ENCODE measurements at places on chromosomes 2 and 18.

- no peak for DNase-seq
Observed at GRCh38 chr2:235757212-235757611, 263.4 kb downstream of the AGAP1 start.

GRCh38 chr2:241558532-241559322 is at the start of gene BOK:
TSS of gene BOK (plus strand) at chr2:241558745. CDS start at chr2:241559484, 739 bp downstream.
- peak; percentile 56 for DNase-seq

DNA sequence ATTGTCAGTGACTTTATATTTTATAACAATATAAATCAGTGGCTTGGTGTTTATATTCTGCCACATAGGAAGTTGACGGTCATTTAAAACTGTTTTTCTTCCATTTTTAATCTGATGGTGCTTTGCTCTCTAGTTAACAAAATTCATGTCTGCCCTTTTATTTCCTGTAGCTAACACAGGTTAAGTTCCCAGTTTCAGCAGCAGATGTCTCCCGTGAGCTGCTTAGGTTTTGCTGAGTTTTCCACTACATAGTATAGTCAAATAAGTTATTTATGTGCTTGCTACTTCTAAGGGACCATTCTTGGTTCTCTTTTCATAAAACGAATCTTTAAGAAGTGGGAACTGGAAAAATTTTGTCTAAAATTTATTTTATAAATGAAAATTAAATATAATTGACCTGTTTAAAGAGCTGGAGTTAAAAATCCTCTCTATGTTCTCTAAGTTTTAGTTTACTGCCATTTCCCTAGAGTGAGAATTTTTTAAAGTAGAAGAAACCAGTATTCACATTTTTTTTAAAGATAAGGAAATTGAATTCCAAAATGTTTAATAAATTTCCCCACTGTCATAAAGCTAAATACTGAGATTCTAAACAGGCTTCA is 20.6 kb downstream of the HTR2B start:
- peak; percentile 90 for DNase-seq

DNA sequence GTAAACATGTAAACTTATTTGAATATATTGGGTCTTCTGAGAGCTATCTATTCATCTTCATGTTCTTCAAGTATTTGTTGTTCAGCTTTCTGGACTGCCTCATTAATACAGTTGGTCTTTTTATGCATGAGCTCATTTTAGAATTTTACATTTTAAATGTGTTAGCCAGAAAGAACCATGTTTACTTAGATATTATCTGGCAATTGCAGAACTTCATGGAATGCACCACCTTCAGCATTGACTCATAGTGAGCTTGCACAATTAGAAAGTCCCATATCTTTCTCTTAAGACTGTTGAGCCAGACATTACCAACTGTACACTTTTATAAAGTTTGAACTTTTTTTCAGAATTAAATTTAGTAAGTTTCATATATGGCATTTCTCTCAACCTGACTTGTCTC is 536.7 kb downstream of the RIT2 start:
- no peak for DNase-seq

DNA sequence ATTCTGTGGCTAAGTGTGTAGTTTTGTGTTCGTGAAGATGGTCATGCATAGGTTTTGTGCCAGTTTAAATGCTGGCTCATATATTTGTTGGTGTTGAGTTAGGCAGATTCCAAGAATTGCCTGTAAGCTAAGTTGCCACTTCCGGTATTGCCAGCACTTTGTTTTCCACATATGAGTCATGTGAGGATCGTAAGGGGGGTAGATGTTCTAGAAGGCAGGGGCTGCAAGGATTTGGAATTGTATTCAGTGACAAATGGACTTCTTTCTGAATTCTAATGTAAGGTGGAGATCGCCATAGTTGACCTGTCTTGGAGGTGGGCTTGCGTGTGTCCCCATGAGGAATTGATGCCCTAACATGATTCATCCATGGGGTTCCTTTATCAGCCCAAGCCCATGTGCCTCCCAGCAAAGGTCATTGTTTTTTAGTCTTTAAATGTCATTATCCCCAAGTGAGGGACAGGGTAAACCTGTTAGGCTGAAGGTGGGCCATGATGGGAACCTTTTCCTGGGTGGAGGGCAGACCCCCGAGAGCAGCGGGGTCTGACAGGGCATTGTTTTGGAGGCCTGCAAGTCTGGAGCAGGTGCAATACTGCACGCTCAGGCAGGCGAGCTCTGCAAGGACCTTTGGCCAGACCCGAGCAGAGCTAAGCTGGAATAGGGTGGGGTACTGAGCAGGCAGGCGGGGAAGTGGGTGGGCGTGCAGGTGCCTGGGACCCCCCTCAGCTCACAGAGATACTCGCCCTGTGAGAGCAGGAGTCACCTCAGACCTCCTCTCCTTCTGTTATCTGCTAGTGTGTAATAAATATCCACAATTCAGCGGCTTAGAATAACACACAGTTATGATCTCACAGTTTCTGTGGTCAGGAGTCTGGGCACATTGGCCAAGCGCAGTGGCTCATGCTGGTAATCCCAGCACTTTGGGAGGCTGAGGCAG is 77.4 kb downstream of the LRRFIP1 start:
- no peak for DNase-seq

DNA sequence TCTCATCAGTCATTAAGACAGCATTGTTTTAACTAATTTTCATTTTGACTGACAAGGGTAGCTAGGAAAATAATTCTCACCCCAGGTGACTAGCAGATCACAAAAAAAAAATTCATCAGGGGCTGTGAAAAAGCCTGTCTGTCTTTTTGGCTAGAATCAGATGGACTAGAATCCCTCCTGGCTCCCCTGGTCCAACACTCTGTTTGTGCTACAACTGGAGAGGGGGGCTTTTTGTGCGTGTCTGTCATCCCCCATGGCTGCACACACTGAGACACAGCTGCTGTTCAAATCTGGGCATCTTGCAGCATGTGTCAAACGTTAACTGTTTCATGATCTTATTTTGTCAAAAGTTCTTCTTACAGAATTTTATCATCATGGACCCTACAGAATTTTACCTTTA is 51.2 kb downstream of the KIAA2012 start:
- DNase-seq: no peak

DNA sequence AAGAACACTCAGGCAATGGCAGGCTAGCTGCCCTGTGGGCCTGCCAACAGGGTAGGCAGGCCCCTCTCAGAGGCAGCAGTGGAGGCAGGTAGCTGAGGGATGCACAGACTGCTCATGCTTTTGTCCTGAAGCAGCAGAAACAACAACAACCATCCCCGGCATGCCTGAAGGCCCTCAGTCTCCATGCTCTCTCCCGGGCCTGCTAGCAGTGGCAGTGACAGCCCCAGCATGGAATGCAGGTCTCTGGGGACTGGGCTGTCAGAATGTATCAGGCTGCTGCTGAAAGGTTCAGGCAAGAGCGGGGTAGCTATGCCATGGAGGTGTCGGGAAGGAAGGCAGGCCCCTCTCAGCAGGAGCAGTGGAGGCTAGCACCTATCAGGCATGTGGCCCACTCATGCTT is 209.8 kb downstream of the KCNJ3 start:
- no peak for DNase-seq

- peak; percentile 43 for DNase-seq
Observed at GRCh38 chr2:130756874-130757668, 1.7 kb downstream of the AMER3 start.

DNA sequence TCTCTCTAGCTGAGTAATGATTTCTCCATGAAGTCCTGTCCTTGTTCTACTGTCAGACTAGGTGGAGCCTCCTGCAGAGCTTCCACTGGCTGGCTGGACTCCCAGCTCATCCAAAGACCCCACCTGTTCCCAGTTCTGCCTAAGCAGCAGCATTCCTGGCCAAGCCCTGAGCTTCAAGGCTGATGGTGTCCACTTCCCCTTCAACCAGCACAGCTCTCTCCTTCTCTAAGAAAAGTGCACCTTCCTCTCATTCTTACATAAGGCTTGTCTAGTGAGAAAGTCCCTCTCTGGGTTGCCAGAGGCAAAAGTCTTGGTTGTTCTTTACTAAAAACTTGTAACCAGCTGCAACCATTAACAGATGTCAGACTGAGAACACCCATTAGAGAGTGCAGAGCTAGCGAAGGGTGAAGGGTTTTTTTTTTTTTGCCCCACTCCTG is 58.9 kb downstream of the CXCR4 start:
- no peak for DNase-seq

GRCh38 chr2:74499267-74499939 is at the start of gene LBX2:
TSS of gene LBX2 (minus strand) at chr2:74499603. CDS start at chr2:74499537, 66 bp downstream.
- no peak for DNase-seq

DNA sequence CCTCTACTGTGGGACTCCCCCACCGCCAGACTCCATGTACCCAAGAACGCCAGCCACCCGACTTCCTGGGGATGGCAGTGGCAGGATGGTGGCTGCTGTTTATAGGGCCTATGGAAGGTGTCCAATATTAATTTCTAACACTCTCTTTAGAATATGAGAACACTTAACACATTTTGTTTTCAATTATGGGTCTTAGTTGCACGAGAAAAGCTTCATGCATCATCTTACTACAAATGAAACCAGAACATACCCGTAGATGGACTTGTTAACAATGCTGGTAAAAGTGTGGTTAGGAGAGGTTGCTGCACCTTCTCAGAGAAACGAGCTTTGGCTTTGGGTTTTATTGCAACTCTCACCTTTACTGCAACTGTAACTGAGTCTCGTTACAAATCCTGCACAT is 335.6 kb upstream of the ID2 start:
- DNase-seq: no peak

- DNase-seq: no peak
Observed at GRCh38 chr2:64374686-64375085, 79.3 kb upstream of the LGALSL start.

- DNase-seq: no peak
Observed at GRCh38 chr2:31219131-31219969, 2.0 kb upstream of the CAPN14 start.

GRCh38 chr2:156456616-156457015 is 20.4 kb downstream of the GPD2 start:
- DNase-seq: no peak

DNA sequence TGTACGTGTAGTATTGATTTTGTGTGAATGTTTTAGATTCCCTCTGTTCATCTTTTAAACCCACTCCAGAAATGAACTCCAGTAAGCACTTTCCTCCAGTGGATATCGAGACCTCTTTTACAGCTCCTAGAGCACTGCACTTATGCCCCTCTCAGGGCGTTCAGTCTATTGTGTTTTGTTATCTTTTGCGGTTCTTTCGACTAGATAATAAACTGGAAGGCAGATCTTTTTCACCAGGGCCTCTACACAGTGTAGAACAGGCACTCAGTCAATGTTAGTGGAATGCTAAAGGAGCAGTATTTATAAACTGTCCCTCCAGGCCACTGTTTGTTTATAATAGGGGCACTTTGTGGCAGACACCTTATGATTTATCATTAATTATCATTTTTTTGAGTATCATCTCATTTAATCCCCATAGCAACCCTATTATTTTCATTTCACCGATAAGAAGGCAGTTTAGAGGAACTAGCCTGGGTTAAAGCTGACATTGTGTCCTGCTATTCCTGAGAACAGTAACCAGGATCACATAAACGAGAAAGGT is 742 bp upstream of the SOS1 start:
- no peak for DNase-seq

- DNase-seq: no peak
Observed at GRCh38 chr18:568731-569130, 11.4 kb upstream of the CETN1 start.

DNA sequence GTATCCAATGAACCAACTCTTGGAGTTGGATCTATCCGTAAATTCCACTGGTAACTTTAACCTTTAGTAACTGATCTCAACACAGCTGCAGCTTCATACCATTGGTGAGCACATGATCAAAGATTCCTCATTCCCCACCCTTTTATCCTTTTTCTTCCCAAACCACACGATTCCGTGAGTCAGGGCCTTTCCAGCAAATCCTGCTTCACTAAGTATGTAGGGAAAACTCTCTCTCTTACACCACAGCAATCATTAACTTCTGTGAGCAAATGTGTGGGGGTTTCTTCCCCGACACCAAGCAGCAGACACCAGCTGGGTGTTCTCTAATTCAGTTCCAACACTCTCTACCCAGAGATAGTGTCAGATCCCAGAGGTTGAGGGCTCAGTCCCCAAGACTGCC is 23.5 kb downstream of the ELP2 start:
- no peak for DNase-seq

GRCh38 chr18:74892066-74892627 is 294.5 kb downstream of the ZNF407 start:
- peak; percentile 97 for DNase-seq

GRCh38 chr2:68157002-68157401 is 686 bp upstream of the PNO1 start:
- no peak for DNase-seq

DNA sequence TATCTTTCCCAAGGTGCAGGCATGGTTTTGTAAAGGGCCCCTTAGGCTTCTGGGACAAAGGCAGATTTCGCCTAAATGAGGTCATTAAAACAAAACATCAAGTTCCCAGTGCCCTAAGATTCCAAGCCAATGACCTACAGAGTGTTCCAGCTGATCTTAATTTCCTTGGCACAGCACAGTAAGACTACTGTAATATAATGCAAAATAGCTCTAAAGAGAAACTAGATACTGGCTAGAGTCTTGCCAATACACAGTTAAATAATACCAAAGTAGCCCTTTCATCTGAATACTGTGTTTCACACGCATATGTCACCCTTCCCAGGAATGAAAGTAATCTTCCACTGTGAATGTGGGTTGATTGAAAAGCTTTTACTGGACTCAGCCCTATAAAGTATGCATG is 14.7 kb downstream of the GRB14 start:
- DNase-seq: no peak

DNA sequence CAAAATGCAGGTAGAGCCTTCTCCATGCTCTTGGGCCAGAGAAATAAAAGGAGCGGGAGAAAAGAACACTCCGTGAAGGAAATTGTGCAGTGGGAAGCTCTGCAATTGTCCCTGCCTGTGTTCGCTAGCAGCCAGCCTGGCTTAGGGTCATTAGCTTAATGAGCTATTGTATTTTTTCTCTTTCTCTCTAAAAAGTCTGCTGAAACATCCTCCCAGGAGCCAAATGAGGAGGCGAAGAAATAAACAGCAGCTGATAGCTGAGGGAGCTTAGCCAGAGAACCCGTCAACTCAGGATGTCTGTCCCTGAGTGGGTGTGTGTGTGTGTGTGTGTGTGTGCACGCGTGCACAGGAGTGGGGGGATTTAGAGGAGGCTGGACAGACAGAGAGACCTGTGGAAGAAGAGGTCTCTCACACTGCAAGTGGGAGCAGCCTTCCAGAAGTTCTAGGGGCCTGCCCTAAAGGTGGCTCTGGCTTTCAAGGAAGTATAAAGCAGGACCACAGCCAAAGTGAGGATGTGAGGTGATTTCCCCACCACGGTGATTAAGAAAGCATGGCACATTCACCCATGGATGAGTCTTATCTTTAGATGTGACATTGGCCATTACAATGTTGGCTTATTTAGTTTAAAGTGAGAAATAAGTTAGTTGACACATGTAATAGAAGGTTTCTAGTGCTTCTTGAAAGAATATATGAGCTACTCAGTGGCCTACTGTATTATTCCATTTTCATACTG is 690.4 kb downstream of the RNF144A start:
- no peak for DNase-seq

- no peak for DNase-seq
Observed at GRCh38 chr2:28400419-28400818, 7.8 kb downstream of the FOSL2 start.

DNA sequence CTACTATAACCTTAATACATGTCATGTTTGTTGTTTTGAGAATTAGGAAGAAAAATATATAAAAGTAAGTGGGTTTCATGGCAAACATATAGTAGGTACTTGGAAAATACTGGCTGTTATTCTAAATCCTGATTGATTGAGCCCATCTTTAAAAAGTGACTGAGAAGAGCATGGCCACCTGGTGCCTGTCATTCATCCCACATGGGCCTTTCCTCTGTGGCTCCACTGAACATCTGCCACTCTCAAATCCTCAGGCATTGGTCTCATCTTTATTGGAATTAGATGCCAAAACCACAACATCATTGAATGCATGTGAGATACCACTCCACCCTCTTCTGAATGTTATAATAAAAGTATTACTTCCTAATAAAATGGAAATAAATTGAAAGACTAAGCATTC is 101.6 kb upstream of the TTN start:
- DNase-seq: no peak

Data from NCI-H510A treated with DMSO at 0.1 percent for 48 hours (cell line).